ENCODE measurements at places on chromosomes 2 and 18.

DNA sequence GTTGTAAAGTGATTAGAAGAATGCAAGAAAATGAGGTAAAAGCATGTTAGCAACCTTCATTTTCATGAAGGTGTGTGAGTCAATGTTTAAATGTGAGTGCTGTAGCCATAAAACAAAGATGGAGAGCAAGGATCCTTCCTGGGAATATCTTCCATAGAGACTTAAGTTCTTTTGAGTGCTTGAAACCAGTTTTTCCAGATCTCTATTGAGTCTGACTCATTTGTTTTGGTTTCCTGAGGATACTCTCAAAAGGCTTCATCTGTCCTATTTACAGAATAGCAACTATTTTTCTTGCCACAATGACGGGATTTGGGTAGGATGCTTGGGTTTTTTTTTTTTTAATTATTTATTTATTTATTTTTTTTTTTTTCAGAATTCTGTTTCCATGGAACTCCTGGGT lies 45.9 kb upstream of the ASB1 start:
- peak; percentile 43 for DNase-seq

GRCh38 chr2:178018141-178018540 lies 54.4 kb downstream of the PDE11A start:
- no peak for DNase-seq

- no peak for DNase-seq
Observed at GRCh38 chr2:240591226-240591625, 4.7 kb downstream of the CAPN10 start.

DNA sequence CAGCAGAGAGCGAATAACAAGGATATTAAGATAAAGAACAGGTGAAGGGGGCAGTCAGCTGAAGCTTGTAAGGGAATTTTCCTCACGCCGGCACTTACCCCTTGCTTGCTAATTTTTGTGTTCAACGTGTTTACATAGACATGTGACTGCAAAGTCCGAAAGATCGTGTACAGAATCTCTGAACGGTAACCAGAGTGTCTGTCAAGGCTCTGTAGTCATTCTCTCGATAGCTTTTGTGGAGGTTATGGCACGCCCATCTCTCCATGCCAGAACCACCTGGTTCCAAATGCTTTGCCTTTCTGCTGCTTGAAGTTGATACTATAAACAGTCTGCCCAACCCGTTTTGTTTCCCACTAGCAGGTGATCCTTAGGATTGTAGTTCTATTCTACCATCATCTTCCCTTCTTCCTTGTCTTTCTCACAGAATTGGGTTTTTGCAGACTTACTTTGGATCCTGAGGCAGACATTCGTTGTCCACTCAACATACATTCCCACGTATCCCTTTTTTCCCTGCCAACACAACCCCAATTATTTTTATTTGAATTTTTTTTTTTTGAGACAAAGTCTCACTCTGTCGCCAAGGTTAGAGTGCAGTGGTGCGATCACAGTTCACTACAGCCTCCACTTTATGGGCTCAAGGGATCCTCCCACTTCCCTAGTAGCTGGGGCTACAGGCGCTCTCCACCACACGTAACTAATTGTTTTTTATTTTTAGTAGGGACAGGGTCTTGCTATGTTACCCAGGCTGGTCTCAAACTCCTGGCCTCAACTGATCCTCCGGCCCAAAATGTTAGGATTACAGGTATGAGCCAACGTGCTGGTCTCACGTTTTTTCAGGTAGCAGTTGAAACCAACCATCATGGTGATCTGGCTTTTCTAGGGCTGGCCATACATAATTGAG lies 1.3 kb upstream of the USP34 start:
- DNase-seq, result peak; percentile 56

DNA sequence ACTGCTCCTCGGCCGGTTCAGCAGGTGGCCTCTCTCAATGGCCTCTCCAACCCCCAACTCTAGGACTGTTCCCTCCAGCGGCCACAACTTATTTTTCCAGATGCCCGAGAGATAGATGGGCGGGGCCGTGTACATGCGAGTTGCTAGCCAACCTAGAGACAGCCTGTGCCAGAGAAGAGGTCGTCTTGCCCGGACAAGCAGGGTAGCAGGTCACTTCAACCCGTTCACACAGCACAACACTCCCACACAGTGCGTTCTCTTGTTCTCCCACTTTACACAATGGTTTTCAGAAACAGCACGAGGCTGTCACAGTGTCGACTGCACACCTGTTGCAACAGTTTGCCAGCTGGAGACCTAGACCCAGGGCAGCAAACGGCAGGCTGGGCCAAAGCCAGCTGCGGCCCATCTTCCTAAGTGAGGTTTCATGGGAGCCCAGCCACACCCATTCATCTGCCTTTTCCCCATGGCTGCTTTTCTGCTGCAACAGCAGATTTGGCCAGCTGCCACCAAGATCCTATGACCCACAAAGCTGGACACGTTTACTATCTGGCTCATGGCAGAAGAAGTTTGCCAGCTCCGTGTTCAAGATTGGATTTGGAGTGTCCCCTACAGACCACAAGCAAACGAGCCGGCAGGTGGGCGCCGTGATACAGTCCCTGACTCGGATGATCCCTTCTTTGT lies 7.3 kb upstream of the PRLH start:
- peak; percentile 95 for DNase-seq

GRCh38 chr2:19753818-19754217 lies 148.0 kb downstream of the TTC32 start:
- DNase-seq, result no peak

DNA sequence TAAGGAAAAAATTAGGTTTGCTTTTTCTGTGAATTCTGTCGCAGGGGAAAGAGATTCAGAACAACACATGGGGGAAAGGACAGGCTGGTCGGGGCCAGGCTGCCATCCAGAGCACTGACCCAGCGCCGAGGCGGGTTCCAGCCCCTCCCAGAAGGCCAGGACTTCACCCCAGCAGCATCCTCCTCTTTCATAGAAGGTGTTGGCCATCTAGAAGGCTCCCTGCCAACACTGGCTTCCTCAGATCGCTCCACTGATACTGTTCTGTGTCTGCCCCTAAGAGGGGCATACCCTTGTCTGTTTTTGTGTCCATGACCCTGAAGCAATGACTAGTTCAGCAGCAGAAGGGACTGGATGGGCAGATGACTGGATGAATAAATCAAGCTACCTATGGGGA lies 144.5 kb downstream of the HDAC4 start:
- no peak for DNase-seq

DNA sequence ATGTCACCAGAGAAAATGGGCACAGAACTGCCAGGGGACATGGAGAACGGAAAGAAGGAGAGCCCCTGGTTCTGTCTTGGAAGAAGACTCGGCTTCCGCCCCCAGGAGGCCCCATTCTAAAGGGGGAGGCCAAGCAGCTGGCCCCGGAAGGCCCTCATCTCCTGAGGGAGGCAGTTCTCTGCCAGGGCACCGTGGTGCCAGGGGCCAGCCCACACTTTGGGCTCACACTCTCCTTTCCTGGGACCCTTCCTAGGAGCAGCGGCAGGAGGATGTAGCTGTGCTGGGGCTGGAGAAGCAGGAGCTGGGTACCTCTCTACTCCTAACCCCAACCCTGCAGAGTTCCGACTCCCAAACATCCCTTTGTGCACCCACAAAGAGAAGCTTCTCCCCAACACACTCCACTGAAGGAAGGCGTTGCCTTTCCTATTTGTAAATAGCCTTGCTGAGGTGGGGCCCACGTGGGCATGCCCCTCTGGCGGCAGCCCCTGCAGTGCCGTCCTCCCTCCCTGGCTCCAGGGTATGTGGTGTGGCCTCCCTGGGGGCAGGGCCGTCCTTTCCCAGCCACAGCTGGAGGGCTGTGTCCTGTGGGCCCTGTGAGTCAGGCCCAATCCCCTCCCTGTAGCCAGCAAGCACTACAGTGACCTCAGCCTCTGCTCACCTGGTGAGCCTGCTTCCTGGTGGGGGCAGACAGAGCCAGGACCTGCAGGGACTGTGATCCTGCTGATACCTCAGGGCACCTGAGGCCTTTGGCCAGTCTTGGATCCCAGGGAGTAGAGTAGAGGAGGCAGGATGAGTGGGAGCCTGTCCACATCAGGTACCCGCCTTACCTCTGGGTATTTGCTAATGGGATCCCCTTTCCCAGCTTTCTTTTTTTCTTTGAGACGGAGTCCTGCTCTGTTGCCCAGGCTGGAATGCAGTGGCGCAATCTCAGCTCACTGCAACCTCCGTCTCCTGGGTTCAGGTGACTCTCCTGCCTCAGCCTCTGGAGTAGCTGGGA lies 26.6 kb downstream of the ZFP36L2 start:
- DNase-seq, result no peak

- peak; percentile 20 for DNase-seq
Observed at GRCh38 chr2:143397884-143398614, 268.8 kb downstream of the ARHGAP15 start.

- DNase-seq, result no peak
Observed at GRCh38 chr2:33347856-33348255, 128.6 kb upstream of the RASGRP3 start.

DNA sequence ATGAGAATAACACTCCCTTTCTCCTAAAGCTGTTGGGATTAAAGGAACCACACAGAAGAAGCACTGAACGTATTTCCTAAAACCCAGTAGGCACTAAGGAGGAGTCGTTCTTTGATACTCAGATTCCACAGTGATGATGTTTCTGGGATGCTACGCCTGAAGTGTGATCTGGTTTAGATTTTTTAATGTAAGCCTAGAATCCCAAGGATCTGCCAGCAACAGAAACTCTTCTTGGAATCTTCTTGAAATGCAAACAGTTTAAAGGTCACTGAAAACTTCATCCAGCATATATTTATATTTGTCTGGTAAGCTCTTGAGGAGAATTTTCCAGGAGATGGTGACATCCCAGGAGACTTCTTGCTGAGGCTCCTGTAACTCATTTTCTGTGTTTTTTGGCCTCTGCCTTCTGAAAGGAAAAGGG lies 247.6 kb upstream of the TRIB2 start:
- peak; percentile 74 for DNase-seq

- no peak for DNase-seq
Observed at GRCh38 chr18:43170586-43170985, 55.1 kb upstream of the RIT2 start.

DNA sequence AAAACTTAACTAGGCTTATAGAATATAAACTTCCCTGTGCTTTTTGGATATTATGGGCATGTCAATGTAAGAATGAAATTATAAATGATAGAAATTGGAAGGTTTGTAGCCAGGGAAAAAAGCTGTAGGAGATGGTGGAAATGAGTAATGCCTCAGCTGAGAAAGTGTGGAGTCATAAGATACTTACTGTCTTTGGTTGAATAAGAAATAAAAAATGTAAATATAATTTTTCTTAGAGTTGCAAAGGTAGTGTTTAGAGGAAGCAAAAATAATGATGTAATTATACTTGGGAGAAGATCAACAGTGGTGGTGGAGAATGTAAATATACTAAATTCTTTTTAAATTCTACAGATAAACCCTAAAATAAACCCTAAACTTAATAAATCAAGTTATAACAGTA lies 26.2 kb upstream of the RND3 start:
- DNase-seq, result no peak

GRCh38 chr2:142874293-142874814 lies 3.1 kb upstream of the KYNU start:
- DNase-seq, result peak; percentile 23

GRCh38 chr2:46735108-46735691 lies 180.4 kb downstream of the MCFD2 start:
- DNase-seq, result no peak

GRCh38 chr2:99877963-99878362 lies 264.4 kb downstream of the AFF3 start:
- DNase-seq, result no peak

- DNase-seq, result peak; percentile 24
Observed at GRCh38 chr2:7405861-7406715, 488.9 kb downstream of the RNF144A start.

- DNase-seq, result no peak
Observed at GRCh38 chr18:55346387-55346786, 241.6 kb downstream of the TCF4 start.

DNA sequence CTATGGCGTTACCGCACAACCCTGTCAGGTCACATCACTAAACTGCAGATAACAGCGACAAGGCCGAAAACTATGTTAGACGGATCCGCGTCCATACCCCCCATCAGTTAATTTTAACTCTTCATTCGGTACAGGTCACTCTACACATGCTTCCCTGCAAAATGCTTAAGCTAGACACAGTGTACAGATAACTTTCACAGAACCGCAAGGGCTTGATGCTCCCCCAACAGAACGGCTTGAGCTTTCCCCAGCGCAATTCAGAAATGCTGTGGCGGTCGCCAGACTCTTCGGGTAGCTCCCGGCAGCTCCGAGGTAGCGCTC lies 283 bp upstream of the RBBP8 start:
- DNase-seq, result no peak

GRCh38 chr2:8676921-8677645 lies 4.8 kb upstream of the ID2 start:
- DNase-seq, result peak; percentile 65

GRCh38 chr2:73536133-73536840 lies 105.9 kb downstream of the NAT8 start:
- DNase-seq, result no peak

GRCh38 chr2:31088504-31089195 lies 49.6 kb downstream of the GALNT14 start:
- no peak for DNase-seq

DNA sequence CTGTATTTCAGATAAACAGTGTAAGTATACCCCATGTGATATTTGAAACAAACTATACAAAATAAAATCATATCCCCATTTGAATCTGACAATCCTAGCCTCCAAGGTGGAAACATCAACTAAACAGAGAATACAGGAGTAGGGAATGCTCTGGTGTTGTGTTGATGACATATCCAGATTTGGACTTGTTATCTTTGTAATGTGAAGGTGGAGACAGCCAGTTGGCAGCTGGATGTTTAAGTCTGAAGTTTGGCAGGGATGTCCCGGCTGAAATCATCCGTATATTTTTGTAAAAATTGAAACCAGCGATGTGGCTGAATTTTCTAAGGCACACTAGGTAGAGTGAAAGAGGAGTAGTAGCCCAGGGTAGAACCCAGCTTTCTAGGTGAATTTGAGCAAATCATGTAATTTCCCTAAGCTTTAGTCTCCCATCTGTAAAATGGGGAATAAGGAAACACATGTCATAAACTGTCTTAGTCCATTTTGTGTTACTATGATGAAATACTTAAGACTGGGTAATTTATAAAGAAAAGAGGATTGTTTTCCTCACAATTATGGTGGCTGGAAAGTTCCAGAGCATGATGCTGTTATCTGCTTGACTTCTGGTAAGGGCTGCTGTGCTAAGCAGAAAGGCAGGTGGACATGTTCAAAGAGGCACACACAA lies 246.6 kb upstream of the APCDD1 start:
- peak; percentile 35 for DNase-seq

- DNase-seq, result no peak
Observed at GRCh38 chr2:15652801-15653200, 61.1 kb downstream of the DDX1 start.

DNA sequence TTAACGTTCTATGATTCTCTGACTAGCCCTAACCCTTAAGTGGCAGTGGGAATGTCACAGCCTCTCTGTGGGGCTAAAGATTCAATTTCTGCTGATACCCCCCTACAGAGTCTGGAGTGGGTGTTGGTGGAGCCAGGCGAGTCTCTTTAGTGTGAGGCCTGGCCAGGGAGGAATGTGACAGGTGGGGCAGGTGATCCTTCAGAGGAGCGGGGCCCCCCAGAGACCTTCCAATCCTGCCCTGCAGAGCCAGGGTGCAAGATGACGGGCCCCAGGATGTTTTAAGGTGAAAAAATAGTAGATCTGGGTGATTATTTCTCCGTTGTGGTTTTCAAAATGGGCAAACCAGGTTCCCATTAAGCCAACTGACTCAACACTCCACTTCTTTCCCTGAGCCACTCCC lies 28.2 kb upstream of the DNMT3A start:
- DNase-seq, result no peak

- no peak for DNase-seq
Observed at GRCh38 chr2:160581448-160581847, 87.8 kb upstream of the RBMS1 start.

- DNase-seq, result no peak
Observed at GRCh38 chr2:100826494-100826893, 6.6 kb downstream of the NPAS2 start.

- no peak for DNase-seq
Observed at GRCh38 chr18:44198612-44199284, 481.9 kb upstream of the SETBP1 start.
